ENCODE measurements at places on chromosomes 1 and 21.
A peak's percentile ranks its signal among the peaks of the same experiment; 100 is the strongest.

- DNase-seq = peak; percentile 83
Observed at GRCh38 chr21:39125752-39126485, 57.3 kb downstream of the PSMG1 start.

DNA sequence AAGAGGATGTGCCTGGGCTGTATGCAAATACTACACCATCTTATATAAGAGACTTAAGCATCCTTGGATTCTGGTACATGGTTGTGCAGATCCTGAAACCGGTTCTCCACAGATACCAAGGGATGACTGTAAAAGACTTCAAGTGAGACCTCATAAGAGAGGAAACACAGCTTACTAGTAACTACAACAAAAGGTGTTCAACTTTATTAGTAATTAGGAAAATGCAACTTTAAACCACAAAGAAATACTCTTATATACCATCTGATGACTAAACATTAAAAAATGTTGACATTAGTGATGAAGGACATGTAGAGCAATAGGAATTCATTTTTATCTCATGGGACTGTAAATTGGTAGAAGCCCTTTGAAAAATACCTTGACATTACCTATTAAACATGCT lies 102.7 kb downstream of the RASAL2 start:
- no peak for DNase-seq

DNA sequence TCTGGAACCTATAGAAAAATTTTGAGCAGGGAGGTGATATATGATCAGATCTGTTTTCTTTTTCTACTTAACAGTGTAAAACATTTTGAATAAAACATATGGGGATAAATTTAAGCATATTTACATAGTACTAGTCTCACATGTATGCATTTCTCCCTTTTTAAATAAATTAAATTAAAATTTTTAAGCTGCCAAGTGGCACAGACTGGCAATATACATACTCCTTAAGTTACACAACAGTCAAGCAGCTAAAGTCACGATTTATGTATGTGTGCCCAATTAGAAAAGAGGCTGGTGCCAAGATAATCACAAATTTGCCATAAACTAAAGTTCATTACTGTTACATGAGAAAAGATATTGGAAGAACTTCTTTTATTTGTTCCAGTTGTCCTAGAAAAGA lies 532.0 kb downstream of the RWDD3 start:
- no peak for DNase-seq

GRCh38 chr1:4147509-4147908 lies 247.4 kb upstream of the C1orf174 start:
- DNase-seq = no peak

- no peak for DNase-seq
Observed at GRCh38 chr1:246906833-246907232, 24.9 kb downstream of the AHCTF1 start.

- no peak for DNase-seq
Observed at GRCh38 chr1:162720996-162721395, 69.5 kb upstream of the HSD17B7 start.

DNA sequence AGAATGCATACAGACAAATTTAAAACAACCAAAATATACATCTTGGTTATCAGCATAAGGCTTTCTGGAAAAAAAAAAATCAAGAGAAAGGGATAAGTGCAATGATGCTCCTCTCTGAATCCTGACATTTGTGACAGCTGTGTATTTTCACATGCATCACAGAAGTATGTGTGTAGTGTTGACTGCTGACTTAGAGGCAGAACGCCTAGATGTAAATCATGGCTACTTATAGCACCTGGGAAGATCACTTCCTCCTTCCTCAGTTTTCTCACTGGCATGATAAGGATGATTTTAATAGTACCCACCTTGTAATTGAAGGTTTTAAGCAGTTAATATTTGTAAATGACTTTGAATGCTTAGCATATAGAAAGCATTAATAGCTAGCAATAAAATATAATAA lies 112.5 kb downstream of the MRPL39 start:
- no peak for DNase-seq

DNA sequence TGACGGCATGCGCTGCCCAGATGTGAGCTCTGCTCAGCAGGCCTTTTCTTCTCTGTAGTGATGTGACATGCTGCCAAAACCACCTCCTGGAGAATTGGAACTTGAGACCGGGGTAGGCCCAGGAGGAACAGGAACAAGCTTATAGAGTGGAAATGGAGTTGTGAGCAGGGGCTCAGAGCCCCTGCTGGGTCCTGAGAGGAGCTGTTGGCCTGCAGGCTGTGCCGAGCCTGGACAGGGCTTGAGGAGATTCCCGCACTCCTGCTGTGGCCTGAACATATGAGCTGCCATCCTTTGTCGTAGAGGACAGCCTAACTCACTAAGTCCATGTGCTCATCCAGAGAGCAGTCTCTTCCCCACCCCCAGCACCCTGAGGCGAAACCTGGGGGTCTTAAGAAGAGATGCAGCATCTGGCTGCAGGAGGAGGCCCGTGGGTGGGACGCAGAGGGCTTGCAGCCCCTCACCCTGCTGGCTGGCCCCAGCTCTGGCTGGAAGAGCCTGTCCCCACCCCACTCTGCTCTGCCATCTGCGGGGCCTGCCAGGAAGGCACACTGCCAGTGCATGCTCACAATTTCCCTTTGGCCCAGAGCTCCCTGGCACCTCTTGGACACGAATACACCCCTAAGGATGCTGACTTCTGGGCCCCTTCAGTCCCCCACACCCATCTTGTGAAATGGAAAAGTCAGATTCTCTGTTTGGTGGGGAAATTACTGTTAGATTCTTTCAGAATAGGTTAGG lies 42.5 kb downstream of the PTPRF start:
- no peak for DNase-seq

DNA sequence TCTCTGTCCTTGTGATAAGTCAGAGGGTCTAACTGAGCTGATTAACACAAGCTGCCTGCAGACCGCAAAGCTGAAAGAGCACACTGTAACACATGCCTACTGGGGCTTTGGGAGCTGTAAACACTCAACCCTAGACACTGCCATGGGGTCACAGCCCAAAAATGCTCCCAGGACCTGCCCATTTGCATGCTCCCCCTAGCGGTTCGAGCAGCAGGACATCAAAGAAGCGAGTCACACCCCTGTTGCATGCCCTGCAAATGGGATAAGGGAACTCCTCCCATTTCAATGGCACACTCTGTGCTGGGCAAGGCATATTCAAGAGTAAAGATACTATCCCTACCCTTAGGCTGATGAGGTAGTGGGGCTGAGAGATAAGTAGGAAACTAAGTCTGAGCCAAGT lies 22.8 kb downstream of the LCE3E start:
- DNase-seq = no peak

DNA sequence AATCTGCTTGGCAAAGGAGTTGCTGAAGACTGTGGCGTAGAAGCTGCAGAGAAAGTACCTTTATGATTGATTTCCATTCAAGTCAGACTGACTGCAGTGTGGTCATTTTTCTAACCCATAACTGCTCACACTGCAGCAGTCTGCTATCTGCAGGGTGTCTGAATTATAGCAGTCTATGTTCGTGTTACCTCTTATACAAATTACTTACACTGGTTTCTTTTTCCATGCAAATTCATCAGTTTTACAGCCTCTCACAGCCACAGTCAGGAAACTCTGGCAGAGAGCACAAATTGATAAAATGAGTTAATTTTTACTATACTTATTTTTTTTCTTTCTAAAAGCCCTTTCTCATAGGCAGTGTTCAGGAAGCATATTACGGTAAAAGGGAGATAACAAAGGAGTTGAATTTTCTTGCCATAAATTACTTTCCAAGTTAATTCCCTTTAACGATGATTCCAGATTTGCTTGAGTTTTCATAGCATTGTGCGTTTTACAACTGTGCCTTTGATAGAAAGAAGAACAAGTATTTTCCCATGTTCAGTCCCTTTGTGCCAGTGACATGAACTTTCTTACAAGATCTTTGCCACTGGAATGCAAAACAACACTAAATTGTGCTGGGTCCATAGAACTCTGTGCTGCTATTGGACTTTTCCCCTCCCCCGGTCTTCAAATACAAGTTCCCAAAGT lies 261.5 kb downstream of the NFIA start:
- no peak for DNase-seq

GRCh38 chr1:179296356-179297104 lies 2.9 kb downstream of the SOAT1 start:
- no peak for DNase-seq

GRCh38 chr1:44267438-44267837 lies 54.2 kb downstream of the DMAP1 start:
- peak; percentile 91 for DNase-seq

DNA sequence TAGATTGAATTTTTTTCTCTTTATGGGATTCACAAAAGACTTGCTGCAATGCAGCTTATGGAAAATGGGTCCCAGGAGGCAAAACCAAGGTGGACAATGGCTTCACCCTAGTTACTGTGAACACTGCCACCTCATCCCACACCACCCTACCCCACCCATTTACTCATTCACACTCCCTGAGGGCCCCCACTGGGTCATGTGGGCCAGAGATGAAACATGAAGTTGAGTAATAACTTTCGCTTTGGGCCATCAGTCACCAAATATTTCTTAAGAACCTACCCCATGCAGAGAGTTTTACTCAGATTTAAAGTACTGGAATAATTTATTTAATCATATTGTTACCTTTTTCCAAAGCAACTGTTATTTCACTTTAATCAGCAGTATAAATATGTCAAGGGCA lies 191.8 kb downstream of the TPR start:
- DNase-seq = no peak

DNA sequence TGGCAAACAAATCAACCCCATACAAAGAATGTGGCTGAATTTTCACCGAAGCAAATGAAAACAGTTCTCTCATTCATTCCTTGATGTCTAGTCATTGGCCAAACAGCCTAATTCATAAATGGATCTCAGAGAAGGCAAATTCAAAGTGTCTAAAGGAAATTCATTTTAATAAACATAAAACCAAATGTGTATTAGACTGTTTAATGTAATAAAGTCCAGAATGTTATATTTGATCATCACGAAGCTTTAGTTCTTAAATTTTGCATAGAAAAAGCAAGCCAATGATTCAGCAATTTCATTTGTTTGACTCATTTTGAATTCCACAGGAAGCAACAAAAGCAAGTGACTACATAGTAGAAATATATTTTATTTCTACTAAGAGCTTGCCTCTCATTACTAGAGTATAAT lies 379.2 kb upstream of the ADAMTS5 start:
- no peak for DNase-seq

DNA sequence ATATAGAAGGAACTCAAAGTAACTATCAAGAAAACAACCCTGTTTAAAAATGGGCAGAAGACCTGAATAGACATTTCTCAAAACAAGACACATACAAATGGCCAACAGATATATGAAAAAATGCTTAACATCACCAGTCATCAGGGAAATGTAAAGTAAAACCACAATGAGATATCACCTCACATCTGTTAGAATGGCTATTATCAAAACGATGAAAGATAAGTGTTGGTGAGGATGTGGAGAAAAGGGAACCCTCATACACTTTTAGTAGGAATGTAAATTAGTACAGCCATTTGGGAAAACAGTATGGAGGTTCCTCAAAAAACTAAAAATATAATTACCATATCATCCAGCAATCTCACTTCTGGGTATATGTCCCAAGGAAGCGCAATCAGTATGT lies 3.0 kb downstream of the CTSS start:
- no peak for DNase-seq

GRCh38 chr1:21117597-21118001 lies 59.1 kb downstream of the EIF4G3 start:
- DNase-seq = no peak

DNA sequence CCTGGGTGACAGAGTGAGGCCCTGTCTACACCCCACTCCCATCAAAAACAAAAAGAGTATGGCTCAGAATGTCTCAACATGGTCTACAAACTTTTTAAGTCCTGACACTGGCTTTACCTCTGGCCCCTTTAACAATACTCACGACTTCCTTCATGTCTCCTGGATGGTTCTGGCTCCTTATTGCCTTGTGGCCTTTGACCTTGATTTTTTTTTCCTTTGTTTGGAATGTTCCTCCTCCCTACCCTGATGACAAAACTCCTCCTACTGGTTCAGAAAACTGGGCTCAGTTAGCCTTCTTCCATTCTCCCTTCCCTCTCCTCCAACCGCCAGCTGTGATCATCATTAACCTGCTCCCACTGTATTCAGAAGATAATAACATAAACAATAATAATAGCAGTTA lies 4.6 kb upstream of the SOAT1 start:
- no peak for DNase-seq

- no peak for DNase-seq
Observed at GRCh38 chr1:29682919-29683295, 446.6 kb downstream of the PTPRU start.

GRCh38 chr1:198681252-198681651 lies 42.4 kb downstream of the PTPRC start:
- no peak for DNase-seq

DNA sequence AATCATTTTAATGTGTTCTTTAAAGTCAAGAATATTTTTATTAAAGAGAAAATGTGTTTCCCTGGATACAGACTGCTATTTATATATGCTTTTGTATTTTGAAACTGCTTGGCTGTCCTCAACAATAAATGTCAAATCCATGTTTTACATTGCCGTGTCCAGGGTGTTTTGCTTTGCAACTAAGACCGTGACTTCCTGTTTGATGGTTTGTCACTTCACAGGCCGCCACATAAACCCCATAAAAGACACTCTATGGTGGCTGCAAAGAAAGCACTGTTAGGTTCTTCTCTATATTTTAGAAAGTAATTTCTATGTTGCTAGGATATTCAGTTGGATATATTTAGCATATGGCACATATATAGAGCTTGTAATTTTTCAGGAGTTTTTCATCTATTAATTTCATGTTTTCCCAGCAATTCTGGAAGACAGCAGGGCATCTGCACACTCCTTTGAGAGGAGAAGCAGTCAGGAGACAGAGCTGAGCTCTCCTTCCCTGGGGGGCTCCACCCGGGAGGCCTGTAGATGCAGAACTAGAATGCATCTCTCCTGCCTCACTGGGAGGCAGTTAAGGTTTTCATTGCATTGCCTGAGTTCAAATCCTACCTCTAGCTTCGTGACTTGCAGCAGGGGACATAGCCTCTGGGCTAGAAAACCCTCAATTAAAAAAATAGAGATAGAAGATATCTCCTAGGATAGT lies 33.1 kb downstream of the PRDM2 start:
- DNase-seq = no peak

GRCh38 chr21:44759628-44760285 lies 41.9 kb downstream of the UBE2G2 start:
- DNase-seq = no peak

GRCh38 chr1:216531263-216532239 lies 108.3 kb upstream of the USH2A start:
- DNase-seq = peak; percentile 32

GRCh38 chr1:90850181-90850897 lies 133.2 kb upstream of the BARHL2 start:
- peak; percentile 25 for DNase-seq

- no peak for DNase-seq
Observed at GRCh38 chr1:10489291-10490055, 14.7 kb downstream of the PEX14 start.

- DNase-seq = no peak
Observed at GRCh38 chr1:192386051-192386650, 69.4 kb downstream of the RGS21 start.
